ENCODE measurements at places on chromosomes 1 and 21. TPM values are rescaled to one million over a fixed set of nuclear protein-coding genes. Genes with fewer than 3 reads are reported as not detected.

PRAMEF5 gene
- not detected for total RNA-seq

BARHL2 gene
- not detected for total RNA-seq

LORICRIN gene
- not detected for total RNA-seq

DNA sequence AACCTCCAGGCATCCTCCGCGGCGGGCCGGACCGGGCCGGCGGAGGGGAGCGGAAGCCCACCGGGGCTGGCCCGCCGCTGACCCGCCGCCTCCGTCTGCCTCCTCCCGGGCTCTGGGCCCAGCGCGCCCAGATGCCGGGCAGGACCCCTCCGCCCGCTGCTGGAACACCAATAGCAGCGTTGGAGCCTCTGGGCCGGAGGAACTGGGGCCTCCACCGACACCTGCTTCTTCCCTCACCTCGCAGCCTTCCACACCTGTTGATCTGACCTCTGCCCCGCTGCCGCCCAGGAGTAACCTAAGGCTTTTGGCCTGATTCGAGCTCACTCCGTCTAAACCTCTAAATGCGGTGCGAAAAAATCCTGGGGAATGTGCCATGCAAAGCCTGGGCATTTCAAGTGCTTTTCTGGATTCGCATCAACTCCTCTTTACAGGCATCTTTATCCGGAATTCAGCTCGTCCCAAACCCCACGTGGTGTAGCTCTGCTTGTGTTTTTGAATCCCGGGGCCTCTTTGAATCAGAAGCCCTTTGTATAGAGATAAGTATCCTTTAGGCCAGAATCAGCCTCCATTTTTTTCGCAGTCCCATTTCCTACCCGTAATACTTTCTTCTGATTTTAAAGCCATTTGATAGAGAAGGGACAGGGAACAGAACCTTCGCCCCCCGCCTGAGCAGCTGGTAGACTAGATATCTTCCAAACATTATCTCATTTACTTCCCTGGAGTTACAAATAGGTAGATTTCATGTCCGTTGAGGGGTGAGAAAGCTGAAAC lies 680 bp upstream of the CNN3 start:
- DNase-seq = no peak

GRCh38 chr21:40143822-40144525 lies 276.7 kb downstream of the PCP4 start:
- DNase-seq = peak; percentile 61

DNA sequence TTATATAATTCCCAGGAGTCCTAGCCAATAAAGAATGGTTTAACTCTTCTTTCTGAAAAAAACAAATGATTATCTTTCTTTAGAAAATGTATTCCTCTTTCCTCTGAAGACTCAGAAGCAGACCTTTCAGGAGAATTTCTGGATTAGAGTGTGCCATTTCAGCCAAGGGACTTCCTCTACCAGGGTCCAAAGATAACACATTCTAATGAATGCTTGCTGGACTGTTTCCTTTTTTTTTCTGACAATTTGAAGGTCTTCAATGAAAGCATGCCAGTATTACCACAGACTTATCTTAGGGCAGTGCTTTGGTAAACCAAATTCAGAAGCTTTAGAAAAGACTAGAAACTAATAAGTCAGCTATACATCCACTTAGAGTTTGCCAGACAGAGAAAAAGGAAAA lies 80.5 kb downstream of the RERE start:
- DNase-seq = no peak

GRCh38 chr1:53070621-53071020 lies 8.6 kb downstream of the PODN start:
- DNase-seq = no peak

DNA sequence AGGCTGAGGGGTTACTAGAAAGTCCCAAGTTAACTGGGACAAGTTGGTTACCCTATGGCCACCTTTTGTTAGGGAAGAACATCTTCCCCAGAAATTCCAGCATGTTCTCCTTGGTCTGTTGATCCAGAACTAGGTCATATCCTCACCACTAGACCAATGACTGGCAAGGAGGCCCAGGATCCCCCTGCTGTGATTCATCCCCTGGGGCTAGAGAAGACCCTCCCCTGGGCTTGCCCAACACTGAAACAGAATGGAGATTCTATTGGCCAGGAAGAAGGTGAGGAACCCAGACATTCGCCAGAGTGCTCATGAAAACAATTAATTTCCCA lies 90.1 kb upstream of the SIM2 start:
- DNase-seq = no peak

Data from endothelial cell (in vitro differentiated cells).